ENCODE measurements at places on chromosomes 1 and 21.

DNA sequence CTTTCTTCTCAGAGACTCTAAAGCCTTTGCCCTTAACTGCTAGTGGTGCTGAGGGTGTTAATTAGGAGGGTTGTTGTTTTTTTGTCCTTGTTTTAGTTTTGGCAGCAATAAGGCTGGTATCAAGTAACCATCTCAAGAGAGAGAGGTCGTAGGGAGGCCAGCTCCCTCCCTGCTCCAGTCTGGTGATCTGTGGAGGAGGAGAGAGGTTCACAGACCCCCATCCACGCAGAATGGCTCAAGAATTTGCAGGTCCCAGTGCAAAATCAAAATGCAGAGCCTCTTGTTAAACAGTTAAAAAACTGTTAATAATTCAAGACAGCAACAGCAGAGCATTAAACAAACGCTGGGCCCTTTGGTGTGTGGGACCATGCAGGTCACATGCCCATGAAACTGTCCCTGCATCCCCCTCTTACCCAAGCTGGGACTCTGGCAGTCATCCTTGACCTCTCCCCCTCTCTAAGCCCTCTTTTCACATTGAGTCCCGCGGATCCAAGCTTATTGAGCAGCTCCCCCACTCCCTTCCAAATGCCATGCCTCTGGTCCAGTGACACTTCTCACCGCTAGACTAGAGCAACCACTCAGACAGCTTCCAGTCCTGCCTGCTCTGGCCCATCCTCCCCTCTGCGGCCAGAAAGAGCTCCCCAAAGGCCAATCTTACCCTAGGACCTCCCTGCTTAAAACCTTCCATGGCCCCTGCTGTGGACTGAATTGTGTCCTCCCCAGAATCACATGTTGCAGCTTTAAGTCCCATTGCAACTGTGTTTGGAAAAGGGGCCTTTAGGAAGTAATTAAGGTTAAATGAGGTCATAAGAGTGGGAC, 47.7 kb upstream of the RPL11 start:
- DNase-seq = no peak

- no peak for DNase-seq
Measured at GRCh38 chr21:44461005-44461404, 5.7 kb downstream of the LRRC3 start.

DNA sequence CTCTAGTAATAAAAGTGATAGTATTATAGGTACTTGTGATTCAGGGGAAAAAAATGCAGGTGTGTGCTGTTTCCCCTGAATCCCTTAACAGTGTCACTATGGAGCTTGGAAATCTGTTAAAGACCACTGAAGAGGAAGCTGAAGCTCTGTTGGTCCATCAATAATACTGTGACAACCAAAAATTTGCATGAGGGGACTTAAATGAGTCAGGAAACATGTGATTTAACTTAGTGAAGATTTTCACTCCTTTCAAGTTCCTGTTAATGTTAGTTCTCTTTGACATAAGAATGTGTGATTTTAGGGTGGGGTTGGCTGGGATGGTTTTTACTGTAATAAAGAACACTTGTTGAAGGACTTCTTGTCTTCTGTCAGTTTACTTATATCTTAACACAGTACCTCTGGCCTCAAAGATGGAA, 32.0 kb downstream of the VANGL2 start:
- no peak for DNase-seq

DNA sequence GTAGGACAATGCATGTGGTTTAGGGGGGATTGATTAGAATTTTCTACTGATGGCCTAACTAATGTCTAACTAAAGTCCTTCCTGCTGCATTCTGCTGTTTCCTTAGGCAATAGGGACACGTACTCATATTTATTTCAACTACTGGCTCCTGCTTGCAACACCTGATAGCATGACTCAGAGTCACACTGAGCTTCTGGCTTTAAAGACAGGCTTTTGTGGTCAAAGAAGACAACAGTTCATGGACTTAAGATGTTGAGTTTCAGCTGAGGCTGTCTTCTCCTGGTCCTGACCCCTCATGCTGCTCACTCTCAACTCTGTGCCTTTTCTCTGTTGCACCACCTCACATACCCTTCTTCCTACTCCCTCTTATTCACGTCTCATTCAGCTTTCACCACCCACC, 29.1 kb upstream of the TRABD2B start:
- DNase-seq = no peak

- DNase-seq = no peak
Measured at GRCh38 chr1:59604191-59604590, 210.6 kb upstream of the HOOK1 start.

GRCh38 chr1:219581344-219581743, 31.6 kb downstream of the ZC3H11B start:
- no peak for DNase-seq
